ENCODE measurements at places on chromosomes 1 and 21.

DNA sequence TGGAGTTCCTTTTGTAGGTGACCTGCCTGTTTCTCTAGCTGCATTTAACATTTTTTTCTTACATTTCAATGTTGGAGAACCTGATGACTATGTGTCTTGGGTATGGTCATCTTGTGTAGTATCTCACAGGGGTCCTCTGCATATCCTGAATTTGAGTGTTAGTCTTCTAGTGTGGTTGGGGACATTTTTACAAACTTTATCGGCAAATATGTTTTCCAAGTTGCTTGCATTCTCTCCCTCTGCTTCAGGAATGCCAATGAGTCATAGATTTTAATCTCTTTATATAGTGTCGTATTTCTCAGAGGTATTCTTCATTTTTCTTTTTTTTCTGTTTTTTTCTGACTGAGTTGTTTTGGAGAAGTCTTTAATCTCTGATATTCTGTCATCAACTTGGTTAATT is 684.0 kb downstream of the NCAM2 start:
- DNase-seq, result no peak

DNA sequence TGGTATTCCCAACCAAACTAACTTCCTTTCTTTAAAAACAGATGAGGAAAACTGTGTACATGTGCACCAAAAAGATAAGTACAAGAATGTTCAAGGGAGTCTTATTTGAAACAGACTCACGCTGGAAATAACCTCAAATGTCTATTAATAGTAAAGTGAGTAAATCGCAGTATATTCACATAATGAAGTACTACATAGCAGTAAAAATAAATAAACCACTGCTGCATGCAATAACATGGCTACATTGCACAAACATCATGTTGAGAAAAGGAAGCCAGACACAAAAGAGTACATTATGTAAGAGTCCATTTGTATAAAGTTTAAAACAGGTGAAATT is 5.2 kb upstream of the DENND2D start:
- DNase-seq, result no peak

DNA sequence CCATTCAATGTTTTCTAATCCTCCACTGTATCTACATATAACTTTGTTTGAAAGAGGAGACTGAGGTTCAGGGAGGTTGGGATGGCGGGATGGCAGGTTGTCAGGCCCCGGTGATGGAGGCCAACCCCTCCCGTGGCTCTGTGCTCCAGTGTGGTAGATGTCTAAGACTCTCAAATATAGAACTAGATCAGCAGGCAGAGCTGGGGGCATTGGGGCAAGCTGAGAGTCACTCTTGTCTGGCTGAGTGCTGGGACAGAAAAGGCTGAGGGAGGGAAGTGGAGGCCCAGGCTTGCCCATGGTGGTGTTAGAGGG is 1.7 kb downstream of the IL6R start:
- no peak for DNase-seq

DNA sequence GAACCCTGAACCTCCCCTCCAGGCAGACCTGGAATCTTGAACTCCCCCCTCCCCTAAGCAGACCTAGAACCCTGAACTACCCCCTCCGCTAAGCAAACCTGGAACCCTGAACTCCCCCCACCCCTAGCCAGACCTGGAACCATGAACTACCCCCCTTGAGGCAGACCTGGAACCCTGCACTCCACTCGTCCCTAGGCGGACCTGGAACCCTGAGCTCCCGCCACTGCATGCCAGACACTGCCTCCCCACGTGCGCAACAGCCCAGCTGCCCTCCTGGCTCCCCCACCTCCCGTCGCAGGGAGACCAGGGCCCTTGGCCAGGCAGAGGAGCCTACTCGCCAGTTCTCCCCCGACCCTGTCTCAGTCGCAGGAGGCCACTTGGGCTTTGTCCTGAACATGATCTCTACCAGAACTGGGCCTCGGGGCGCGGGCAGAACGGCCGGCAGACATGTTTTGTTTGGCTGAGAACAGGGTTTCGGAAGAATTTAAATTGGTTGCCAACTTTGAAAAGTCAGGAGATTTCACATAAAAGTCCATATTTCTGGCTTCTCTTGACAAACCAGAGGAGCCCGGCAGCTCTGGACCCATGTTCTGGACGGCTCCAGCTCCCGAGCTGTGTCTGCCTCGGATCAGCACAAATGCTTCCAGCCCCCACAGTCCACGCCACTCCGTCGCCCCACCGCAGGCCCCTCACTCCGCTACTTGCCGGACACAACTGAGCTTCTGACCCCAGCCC is 9.2 kb upstream of the PLEKHG5 start:
- DNase-seq, result no peak

DNA sequence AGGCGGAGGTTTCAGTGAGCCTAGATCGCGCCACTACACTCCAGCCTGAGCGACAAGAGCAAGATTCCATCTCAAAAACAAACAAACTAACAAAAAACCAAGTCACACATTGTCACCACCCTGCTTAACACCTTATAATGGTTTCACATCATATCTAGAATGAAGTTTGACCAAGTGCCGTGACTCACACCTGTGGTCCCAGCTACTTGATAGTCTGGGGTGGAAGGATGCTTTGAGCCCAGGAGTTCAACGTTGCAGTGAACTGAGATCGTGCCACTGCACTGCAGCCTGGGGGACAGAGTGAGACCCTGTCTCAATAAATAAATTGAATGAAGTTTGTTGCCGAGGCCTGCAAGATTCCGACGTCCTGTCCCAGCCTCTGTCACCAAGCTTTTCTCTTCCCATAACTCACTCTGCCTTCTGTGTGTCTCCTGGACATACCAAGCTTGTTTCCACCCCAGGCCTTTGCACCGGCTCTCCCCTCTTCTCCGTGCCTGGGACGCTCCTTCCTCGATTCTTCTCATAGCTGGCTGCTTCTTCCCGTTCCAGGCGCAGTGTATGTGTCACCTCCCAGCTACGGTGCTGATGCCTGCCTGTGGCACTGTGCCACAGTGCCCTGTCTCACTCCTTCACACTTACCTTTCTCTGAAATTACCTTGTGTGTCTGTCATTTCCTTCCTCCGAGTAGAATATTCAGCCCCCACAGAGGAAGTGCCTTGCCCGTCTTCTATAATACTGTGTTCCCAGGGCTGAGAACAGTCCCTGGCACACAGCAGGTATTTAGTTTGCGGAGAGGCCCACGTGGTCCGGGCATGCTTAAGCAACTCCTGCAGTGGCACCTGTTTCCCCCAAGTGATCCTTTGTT is 3.8 kb upstream of the SELENON start:
- no peak for DNase-seq

- DNase-seq, result no peak
Observed at GRCh38 chr1:29397256-29397590, 160.9 kb downstream of the PTPRU start.

GRCh38 chr21:42806509-42807140 is 72.7 kb downstream of the WDR4 start:
- no peak for DNase-seq

DNA sequence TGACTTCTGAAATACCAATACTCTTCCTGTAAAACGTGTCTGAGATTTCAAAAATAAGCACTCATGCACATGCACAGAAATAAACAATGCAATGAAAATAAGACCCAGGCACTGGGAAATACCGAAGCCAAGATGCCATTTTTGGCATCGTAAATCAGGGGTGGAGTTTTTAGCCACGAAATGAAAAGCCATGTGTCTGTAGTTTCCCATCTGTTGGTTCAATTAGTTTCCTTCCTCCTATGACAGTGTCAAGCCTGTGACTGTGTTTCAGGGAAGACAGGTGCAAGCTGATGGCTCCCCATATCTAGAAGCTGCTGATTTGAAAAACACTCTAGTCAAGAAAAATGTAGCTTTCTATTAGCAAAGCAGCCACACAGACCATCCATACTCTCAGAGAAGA is 480.4 kb upstream of the CAMK1G start:
- DNase-seq, result no peak

DNA sequence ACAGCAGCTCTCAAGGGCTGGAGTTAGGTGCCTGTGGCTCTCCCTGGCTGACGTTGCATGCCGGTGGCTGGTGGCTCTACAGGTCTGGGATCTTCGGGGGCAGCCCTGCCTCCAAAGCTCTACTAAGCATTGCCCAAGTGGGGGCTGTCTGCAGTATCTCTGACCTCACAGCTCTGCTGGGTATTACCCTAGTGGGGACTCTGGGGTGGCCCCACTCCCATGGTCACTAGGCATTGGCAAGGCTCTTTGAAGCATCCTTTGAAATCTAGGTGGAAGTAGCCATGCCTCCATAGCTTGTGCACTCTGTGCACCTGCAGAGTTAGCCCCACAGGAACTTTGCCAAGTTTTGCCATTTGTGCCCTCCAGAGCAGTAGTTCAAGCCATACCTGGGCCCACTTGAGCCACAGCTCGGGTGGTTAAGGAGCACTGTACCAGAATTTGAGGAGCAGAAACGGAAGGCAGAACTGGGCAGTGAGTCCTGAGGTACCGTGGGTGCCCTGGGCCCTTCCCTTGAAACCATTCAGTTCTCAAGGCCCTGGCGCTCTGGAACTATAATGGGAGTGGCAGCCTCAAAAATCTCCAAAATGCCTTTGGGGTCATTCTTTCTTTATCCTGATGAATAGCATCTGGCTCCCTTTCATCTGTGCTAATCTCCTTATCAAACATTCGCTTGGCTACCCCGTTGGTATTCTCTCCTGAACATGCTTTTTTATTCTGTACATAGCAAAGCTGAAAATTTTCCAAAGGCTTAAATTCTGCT is 15.4 kb downstream of the GJA4 start:
- no peak for DNase-seq

DNA sequence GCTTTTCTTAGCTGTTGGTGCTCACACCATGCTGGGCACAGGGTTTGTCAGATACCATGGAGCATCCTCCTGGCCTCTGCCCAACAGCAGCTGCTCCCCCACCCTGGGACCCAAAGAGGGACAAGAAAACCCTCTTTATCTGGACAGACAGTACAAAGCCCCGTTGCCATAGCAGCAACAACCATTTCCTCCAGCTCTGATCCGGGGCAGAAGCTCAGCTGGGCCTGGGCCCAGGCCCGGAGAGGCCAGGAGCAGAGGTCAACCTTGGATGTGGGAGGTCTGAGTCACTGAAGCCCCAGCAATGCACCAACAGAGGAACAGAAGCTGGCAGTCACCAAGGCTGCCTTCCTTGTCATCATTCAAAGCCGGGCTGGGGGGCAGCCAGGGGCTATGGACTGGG is 228.4 kb upstream of the POU3F1 start:
- DNase-seq, result no peak

GRCh38 chr1:242454262-242455051 is 70.0 kb downstream of the PLD5 start:
- DNase-seq, result no peak

GRCh38 chr1:180080439-180080838 is 74.2 kb upstream of the QSOX1 start:
- DNase-seq, result no peak

- DNase-seq, result no peak
Observed at GRCh38 chr1:36938819-36939218, 95.5 kb downstream of the GRIK3 start.

- no peak for DNase-seq
Observed at GRCh38 chr1:8847990-8848389, 30.5 kb downstream of the ENO1 start.

DNA sequence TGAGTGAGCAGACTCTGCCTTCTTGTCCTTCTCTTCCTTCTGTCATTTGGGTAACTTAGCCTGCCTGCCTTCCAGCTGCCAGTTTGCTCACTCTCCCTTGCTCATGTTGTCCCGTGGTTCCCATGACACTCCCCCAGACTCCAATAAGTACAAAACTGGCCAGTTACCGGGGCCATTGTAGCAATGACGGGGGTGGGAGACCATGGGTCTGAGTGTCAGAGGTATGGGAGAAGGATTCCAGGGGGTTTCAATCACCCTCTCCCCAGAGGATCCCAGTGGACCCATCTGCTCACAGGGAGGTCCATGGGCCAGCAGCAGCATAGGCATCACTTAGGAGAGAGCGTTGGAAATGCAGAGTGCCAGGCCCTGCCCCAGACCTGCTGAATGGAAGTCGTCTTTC is 51.3 kb downstream of the CAPN9 start:
- no peak for DNase-seq

GRCh38 chr1:40305451-40305850 is 11.6 kb downstream of the COL9A2 start:
- DNase-seq, result no peak

DNA sequence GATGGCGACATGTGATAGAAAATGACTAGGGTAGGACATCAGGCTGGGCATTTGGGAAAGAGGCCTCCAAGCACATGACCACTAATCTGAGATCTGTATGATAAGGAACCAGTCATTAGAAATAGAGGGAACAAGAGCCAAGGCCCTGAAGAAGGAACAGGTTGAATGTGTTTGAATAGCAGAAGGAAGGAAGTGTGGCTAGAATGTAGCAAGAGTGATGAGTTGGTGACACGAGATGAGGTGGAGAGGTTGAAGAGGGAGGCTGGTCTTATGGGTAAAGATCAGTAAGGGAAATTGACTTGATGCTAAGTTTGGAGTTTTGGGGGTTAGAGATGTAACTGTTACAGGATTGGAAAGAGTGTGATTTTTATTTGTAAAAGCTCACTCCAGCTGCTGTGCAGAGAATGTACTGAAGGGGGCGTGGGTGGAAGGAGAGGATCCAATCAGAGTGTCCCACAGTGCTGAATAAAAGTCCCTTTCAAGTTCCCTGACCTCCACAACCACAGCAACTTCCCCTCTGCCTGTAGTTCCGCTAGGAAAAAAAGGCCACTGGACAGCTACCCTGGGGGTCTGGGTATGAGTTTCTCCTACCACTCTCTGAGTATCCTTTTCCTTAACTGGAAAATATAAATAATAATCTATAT is 295.0 kb downstream of the OMA1 start:
- no peak for DNase-seq

- DNase-seq, result no peak
Observed at GRCh38 chr21:44710756-44711326, 531 bp downstream of the TSPEAR start.

- DNase-seq, result no peak
Observed at GRCh38 chr1:1306661-1307260, 969 bp downstream of the ACAP3 start.

DNA sequence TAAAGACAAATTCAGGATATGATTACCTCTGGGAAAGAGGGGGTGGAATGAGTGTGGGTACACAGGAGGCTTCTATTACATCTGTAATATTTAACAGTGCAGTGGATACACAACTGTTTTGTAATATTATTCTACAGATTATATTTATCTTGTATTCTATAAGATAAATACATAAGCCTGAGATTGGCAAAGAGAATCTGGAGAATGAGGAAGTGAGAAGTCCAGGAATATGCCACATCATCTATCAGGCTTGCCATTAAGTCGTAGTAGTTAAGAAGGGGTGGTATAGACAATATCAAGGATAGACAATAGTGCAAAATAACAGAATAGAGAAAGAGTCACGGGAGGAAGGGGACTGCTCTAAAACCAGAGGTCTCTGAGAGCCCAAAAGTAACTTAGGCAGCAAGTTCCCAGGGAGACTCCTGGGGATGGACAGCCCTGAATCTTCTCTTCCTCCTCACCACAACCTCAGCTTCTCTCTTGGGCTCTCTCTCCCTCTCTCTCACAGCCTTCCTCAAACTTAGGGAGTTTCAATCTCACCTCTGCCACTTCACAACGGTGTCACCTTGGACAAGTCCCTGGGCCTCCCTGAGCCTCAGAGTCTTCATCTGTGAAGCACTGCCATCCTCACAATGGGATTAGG is 14.0 kb upstream of the PTAFR start:
- DNase-seq, result no peak

All from esophagus squamous epithelium (tissue), 5 donors.